Lung (tissue), 17 donors: ENCODE measurements at places on chromosomes 6 and 20. TPM values are rescaled to one million over a fixed set of nuclear protein-coding genes. Genes with fewer than 3 reads are reported as not detected.

GRCh38 chr6:42511803-42512422 is 51.9 kb upstream of the UBR2 start:
- no peak overlapping the region for H3K27ac ChIP-seq
- no peak overlapping the region for H3K4me3 ChIP-seq
- no peaks in the 10 kb centered on the region for H3K36me3 ChIP-seq
- H3K4me1 ChIP-seq = peaks cover 6% of the 10 kb centered on the region
- peak; percentile 12 for DNase-seq

DNA sequence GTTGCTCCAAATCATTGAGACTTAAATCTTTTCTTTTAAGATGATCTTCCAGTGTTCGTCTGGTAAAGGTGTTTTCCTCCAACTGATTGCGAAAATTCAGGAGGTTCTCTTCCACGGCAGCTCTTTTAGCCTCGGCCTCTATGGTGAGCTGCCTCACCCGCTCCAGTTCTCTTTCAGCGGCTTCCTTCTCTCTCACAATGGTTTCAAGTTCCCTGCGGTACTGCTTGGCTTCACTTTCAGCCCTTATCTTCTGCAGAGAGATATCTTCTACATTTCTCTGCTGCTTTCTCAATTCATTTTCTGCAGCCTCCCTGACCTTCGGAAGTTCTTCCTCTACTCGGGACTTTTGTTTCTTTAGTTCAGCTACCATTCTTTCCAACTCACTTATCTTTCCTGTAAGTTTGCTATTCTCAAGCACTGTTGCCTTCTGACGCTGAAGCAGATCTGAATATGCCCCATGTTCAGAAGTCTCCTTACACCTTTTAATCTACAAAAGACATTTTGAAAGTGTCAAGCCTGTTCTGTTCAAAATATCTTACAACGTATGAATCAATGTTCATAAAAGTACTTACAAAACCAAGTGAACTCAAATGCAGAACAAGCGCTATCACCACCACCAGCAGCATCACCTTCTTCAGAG is 22.3 kb downstream of the DST start:
- H3K27ac ChIP-seq = peak overlapping the region; percentile 1

ENPP4 gene
- 30.5 TPM for total RNA-seq

DNA sequence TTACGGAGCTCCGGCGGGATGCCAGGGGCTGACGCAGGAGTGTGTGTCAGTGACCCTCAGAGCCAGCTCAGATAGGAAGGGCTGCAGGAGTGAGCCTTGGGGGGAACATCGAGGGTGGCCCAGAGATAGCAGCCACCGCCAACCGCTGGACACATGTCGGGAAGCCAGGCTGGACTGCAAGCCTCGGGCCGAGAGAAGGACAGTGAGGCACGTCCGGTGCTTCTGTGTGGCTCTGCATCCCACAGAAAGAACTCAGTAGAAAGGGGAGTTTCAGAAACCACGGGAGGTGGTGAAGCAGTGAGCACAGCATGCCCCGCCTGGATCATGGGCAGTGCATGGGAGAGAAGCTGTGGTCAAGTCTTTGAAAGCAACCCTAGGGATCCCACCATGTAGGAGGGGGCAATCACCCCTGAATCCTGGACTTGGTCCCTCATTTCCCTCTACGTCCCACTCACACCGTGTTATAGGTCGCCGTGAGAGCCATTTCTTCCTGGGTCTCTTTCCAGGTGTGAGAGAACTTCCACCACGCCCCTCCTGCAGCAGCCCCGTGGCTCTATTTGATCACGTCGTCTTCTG is 383.7 kb upstream of the CDH4 start:
- no peak for DNase-seq
- no peaks in the 10 kb centered on the region for H3K36me3 ChIP-seq
- no peak overlapping the region for H3K27ac ChIP-seq
- no peaks in the 10 kb centered on the region for H3K4me1 ChIP-seq

SEMG1 gene
- 0.14 TPM for total RNA-seq

B3GALT4 gene
- 19.0 TPM for total RNA-seq

DNA sequence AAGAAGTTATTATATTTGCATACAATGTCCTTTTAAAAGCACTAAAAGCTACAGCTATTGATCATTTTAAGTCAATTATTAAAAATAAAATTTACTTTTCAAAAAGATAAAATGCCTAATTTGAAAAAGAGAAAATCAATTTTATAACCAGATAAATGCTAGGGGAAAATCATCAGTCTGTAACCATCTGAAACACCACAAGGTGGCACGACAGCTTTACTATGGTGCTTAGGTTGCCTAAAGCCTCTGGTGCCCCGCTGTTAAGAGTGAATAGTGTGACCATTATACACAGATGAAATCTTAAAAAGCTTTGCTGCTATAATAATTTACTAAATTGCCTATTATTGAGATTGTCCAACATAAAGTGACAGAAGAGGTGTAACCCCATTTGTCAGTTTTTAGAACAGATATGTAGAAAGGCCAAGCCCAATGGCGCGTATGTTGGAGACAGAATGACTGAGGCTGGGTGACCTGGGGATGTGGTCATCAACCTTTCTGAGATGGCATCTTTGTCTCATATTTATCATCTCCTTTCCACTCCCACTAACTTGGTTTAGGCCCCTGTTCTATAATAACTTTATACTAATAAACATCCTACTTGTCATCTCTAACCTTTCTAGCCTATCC is 100.8 kb downstream of the MOXD1 start:
- H3K4me1 ChIP-seq = no peaks in the 10 kb centered on the region
- H3K27me3 ChIP-seq = no peaks in the 10 kb centered on the region
- DNase-seq = peak; percentile 27
- no peaks in the 10 kb centered on the region for H3K36me3 ChIP-seq
- no peak overlapping the region for H3K4me3 ChIP-seq

GRCh38 chr20:19073584-19074218 is 138.7 kb upstream of the SLC24A3 start:
- no peak overlapping the region for H3K27ac ChIP-seq
- no peak for DNase-seq
- no peak overlapping the region for H3K4me3 ChIP-seq

DNA sequence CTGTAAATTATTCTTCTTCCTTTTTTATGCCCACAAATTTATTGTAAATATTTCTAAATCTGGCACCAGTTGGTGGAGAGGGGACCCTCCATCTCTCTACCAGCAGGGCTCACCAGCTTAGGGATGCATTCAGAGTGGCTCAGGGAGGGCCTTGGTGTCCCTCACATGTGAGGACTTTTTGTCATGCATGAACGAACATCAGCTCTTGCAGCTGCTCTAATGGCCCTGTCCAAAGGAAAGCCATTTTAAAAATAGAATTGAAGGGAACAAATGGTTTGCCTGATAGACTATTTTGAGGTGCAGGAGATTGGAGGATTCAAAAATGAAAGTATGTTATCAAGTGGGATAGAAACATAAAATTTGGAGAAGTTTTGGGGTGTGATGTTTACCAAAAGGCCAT is 37.5 kb upstream of the KLHL31 start:
- peaks cover under 1% of the 10 kb centered on the region for H3K4me1 ChIP-seq
- no peaks in the 10 kb centered on the region for H3K27me3 ChIP-seq
- no peak overlapping the region for H3K27ac ChIP-seq
- H3K36me3 ChIP-seq = no peaks in the 10 kb centered on the region
- no peak for DNase-seq
